Esophagus squamous epithelium (tissue), 5 donors: ENCODE measurements at places on chromosomes 6 and 20.

DNA sequence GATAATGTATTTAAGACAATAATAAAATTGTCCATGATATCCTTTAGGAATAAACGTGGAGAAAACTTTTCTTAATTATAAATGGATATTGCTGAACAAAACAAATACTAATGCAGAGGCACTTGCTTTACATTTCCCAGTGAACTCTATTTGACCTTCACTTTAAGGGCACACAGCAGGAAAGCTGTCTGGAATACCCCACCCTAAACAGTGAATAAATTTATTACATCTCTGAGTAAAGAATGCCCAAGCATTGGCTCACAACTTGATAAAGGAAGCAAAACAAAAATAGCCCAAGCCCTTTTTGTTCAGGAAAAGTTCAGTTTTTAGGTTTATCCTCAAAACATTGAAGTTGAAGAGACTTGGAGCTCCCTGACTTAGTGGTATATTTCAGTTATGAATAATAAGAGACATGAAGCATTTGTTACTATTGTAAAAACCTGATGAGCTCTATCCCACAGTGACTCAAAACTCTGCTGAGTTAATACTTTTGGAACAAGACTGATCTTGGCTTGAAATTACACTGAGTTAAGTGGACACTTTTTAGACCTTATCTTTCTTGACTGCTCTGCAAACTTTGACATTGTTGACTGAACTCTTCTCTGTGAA, 353.9 kb downstream of the BCKDHB start:
- DNase-seq, result no peak

GRCh38 chr6:16361861-16362260, 123.5 kb downstream of the GMPR start:
- no peak for DNase-seq

DNA sequence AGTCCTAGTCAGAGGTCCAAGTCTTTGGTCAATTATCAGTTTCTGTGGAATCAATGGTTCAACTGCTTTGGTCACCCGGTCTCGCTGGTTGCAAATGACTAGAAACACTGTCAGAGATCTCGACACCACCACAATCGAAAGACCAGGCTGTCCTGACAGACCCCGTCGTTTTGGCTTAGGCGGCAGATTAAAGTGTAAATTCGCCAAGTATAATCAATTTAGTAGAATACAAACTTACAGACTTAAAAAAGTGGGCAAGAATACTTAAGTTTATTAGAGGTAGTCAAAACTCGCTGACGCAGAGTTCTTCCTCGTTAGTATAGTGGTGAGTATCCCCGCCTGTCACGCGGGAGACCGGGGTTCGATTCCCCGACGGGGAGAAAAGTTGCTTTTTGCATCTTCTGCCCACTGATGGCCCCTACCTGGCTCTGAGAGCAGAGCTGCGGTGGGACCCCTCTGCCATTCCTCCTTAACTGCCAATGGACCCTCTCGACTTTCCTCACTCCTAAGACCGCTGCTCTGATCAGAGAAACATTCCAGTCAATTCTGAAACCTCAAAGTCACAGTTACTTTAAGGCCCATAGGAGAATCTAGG, 30.6 kb upstream of the ZNF184 start:
- no peak for DNase-seq

DNA sequence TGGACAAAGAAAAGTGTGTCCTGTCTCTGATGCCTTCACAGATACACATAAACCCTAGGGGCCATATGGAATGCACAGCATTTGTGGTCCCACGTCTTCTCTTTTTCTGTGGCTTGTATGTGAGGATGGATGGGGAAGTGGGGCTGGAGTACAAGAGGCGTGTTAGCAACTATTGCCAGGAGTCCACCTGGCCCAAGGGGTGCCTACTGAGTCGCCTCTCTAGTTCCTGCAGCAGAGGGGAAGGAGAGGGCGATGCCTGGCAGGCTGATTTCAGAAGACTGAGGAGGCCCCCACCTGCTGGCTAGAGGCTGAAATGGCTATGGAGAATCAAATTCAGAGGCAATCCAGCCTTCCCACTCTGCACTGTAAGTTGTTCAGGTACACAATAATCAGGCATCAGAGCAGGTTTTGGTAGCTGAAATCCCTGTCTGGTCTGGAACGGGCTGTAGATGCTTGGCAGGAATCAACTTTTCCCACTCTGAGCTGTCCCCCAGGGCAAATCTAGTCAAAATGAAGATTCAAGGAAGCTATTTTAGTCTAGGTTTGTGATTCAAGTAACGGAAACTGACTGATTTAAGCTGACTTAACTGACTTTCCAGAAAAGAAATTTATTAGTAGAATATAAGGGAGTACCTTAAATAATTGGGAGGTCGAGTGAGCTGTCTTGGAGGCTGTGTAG, 14.9 kb upstream of the PPARD start:
- no peak for DNase-seq

- no peak for DNase-seq
Observed at GRCh38 chr6:100304575-100304974, 160.1 kb downstream of the SIM1 start.
